Pulmonary artery endothelial cell (primary cell): ENCODE measurements at places on chromosomes 6 and 20. TPM values are rescaled to one million over a fixed set of nuclear protein-coding genes. Genes with fewer than 3 reads are reported as not detected.
A peak's percentile ranks its signal among the peaks of the same experiment; 100 is the strongest.

Gene AVP
- not detected in 2 replicates for total RNA-seq

Gene ACTL10
- 1.9 and 4.2 TPM in 2 replicates for total RNA-seq

Gene TMEM244
- total RNA-seq = not detected in 2 replicates

Gene PBOV1
- total RNA-seq = not detected in 2 replicates

Gene UBD
- 0.53 and 1.9 TPM in 2 replicates for total RNA-seq

Gene MAN1A1
- total RNA-seq = 29.6 and 35.7 TPM in 2 replicates

- DNase-seq = no peak
Measured at GRCh38 chr20:40644863-40645262, 44.2 kb downstream of the MAFB start.

DNA sequence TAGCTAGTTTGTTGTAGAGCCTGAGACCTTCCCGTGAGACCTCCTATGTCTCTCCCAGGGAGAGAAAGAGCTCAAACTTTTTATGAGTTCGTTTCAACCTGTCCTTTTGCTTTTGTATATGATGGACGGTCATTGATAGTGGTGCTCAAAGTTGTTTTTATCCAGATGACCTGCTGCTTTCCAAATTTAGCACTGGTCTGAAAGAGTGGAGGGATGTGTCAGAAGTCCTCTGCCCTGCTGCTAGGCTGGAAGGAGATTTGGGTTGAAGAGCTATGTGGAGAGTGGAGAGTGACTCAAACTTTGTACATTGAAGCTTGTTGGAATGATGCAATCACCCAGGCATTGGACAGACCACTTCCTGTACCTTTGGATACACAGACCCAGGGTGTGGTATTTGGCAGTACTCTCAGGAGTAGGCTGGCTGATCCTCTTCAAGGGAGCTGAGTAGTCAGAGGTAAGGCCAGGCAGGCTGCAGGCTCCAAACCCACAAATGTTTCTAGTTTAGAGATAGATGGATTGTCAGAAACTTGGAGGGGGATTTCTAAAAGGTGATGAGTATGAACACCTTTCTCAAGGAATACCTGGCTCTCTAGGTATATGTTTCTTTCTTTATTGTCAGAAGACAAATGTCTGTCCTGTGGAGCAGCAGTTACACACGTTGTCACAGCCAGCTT lies 49.4 kb upstream of the RREB1 start:
- no peak for DNase-seq

- no peak for DNase-seq
Measured at GRCh38 chr6:111114482-111114881, 27.2 kb downstream of the SLC16A10 start.

DNA sequence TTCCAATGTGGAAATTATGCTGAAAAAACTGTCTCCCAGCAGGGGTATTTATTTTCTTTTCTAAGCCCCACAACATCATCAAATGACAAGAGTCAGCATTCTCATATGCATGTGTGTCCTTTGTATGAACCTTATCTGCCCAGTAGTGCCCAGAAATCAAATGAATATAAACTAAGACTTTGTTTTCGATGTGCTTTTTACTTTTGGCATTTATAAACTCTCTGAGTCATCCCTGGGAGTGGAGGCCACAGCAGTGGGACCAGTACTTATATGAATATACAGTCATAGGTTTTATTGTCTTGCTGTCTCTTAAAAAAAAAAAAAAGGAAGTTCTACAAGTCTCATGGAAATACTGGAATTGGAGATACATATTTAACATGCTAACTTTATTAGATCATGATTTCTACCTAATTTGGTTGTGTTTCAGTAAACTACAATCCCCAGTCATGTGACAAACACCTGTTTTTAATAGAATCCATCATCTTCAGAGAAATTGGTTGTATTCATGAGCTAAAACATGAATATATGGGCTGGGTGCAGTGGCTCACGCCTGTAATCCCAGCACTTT lies 99.2 kb upstream of the TMEM181 start:
- peak; percentile 79 for DNase-seq

DNA sequence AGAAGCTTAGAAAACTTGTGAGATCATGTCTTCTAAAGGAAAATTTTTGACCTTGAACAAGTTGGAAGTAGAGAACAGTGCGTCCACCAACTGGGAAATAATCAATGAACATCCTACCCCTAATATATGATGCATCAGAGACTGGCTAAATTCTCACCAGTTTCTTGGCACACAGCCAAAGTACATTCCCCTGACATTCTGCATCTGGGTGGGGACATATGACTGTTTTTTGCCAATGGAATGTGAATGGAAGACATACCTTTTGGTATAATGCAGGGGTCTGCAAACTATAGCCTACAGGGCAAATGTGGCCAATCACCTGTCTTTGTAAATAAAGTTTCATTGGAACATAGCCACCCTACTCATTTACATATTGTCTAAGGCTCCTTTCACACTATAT lies 84.7 kb downstream of the HAO1 start:
- no peak for DNase-seq

GRCh38 chr6:121522265-121522664 lies 86.8 kb downstream of the GJA1 start:
- peak; percentile 99 for DNase-seq

DNA sequence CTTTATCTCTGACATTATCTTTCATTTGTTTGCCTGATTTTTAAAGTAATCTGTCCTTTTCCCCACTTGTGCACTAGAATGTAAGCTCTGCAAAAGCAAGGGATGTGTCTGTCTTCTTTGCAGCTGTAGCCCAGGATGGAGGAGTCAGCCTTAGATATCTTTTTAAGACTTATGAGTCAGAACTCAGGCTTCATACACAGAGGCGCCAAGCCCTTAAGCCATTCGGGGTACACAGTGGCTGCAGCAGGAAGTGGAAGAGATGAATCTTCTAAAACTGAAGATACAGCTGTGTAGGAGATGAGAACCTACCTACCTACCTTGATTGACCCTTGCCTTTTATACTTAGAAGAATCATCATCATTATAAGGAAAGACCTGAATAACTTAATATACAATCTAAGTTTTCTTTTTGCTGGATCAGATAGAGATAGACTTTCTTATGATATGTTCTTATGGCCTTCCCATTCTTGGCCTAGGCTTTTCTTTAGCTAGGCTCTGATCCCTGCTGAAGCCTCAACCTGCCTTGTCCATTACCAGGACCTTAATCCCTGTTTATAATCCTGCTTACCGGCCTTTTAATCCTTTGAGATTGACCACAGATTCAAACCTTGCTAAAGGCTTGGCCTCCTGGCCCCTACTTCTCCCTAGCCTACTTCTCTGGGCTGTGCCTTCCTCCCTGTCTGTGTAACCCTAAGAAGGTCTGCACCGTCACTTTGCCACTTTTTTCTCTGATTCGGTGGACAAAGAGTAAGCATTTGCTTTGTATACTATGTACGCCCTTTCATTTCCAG lies 304.5 kb downstream of the PRL start:
- DNase-seq = no peak

DNA sequence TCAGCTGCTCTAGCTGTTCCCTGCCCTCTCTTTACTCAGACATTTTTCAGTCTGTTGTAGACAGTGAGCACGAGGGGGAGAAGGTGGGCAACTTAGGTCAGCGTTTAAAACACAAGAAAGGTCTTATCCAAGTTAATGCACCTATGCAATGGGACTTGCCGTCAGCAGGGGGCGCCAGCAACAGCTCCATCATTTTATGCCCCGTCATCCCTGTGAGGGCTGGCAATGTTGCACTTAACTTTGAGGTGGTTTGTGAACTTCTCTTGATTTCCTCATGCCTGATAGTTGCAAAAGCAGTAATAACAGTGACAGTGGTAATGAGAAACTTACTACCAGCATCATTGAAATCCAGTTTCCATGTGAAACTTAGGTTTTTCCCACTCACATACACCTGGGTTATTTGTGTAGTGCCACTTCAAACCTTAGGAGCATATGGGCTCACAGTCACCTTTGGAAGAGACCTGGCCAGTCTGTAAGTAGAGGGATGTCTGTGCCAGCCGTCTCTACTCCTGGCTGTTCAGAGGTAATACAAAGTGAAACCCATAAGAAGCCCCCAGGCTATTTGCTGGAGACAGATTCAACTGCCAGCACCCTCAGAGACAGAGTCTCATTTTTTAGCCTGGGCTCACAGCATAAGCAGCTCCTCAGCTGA lies 44.9 kb upstream of the ID1 start:
- no peak for DNase-seq

DNA sequence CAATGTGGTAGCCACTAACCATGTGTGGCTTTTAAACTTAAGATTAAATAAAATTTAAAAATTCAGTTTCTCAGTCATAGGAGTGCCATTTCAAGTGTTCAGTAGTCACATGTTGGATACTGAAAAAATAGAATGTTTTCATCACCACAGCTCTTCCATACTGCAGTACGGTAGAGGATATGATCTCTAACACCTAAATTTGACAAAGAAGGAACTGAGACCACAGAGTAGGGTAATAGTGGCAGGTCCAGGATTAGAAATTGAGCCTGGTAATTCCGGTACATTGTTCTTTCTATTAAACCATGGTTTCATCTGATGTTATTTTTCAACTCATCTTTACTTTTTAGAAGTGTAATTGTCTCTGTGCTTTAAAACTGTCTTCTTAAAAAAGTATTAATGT lies 104.0 kb downstream of the CD2AP start:
- DNase-seq = no peak

DNA sequence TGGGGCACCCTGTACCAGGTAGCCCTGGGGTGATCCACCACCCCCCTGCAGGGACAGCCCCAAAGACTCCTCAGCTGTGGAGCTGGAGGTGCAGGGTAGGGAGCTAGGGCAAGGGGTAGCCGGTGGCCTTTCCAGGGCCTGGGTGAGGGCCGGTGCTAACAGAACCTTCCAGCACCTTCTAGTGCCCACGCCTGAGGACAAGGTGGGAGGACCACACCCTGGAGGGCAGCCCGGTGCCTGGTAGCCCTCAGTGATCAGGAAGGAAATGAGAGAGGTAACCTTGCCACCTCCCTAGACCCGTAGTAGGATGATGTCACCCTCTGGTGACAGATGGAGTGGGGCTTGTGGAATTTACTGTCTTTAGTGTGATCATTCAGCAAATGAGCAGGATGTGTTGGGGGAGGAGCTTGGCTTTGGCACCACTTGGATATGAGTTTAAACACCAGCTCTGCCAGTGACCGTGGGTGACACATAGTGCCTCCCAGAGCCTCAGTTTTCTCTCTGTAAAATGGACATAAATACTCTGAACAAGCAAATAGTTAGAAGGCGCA lies 187.7 kb downstream of the NFATC2 start:
- no peak for DNase-seq

DNA sequence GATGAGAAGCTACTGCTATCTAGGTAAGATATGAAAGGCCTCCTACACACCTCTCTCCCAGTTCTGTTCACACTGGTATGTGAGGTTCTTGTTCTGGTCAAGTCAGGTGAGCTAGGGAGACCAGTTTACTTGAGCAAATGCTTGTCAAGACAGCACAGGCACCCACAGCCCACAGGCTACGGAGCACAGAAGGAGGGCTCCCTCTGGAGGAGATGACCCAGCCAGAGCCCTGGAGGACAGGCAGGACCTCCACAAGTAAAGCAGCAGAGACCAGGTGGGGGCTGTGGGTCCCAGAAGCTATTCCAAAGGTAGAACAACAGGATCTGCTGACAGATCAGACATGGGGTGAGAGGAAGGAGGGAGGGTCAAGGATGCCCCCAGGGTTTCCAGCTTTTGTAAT lies 13.2 kb downstream of the MMP24OS start:
- DNase-seq = no peak

GRCh38 chr6:53322188-53323029 lies 26.3 kb downstream of the ELOVL5 start:
- no peak for DNase-seq

DNA sequence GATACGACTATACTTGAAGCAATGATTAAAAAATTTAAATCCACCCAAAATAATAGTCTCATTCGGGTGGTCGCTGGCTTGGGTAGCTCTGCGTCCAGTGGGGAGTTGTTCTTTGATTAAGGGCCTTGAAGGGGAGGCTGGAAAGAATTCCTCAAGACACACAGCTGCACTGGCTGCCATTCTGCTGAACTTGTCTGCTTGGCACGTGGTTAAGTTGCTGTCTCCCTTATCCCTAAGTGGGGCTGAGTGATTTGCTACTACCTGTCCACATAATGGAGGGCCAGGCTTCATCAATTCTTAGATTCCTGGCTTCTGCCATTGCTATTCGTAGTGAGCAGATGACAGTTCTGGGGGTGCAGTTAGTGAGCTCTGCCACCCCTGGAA lies 98.5 kb downstream of the GMPR start:
- no peak for DNase-seq

DNA sequence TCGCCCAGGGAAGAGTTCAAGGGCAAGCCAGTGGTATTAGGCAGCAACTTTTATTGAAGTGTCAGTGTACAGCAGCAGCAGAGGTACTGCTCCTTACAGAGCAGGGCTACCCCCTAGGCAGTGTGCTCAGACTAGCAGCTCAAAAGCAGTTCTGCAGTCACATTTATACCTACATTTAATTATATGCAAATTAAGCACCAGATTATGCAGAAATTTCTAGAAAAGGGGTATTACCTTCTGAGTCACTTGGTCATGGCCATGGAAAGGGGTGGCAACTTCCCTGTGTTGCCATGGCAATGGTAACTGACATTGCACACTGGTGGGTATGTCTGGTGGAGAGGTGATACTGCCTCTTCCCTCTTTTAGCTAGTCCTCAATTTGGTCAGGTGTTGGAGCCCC lies 2.1 kb upstream of the ZKSCAN4 start:
- no peak for DNase-seq

- DNase-seq = no peak
Measured at GRCh38 chr20:25193843-25194242, 1.7 kb upstream of the ENTPD6 start.

GRCh38 chr6:146581968-146582367 lies 16.8 kb upstream of the ADGB start:
- no peak for DNase-seq
